ENCODE measurements at places on chromosomes 5 and 9.

DNA sequence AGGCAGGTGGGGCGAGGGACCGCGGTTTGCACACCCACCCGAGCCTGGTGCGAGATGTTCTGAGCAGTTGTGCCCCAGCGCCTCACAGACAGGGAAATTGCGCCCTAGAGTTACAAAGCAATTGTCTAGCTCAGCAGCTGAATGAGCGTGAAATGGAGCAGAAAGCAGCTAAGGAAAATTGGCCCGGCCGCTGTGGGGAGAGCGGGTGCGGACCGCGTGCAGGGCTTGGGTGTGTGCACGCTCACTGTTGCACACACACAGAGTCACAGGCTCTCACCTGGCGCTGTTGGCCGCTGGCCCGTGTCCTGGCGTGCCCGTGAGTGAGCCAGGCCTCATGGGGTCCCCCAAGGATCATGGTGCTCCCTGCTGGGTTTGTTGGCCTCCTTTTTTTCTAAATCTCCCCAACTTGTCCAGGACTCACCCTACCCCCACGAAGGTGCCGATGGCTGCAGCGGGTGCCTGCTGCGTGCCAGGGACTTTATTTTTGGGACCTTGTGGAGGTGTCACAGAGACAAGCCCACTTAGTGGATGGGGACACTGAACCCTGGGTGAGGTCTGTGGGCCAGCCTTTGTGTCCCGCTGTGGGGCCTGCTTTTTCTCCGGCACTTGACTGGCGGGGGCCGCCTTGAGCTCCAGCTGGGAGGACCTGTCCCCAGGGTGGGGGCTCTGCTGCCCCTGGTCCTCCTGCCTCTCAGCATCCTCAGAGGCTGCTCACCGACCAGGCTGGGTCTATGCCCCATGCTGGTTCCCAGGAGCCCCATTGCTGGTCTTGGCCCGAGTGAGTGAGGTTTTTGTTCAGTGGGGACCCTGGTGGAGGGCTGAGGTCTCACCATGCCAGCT lies 5.2 kb downstream of the RXRA start:
- DNase-seq: no peak

GRCh38 chr5:115749016-115749415 lies 67.4 kb downstream of the CDO1 start:
- DNase-seq: no peak

DNA sequence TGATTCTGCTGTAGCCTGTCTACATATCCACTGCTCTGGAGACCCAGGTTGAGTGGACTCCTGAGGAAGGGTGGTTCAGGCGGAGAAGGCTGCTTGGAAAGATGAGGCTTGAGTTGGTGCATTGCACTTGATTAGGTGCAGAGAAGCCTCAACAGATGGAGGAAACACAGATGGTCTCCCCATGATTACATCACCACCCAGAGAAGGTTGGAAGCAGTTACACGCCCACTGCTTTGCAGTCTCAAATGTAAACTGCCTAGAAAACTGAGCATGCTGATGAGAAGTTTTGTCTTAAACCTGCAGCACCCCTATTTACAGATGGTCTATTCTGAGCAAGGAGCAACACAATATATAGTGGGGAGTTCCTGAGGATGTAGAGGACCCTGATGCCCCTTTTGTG lies 266.6 kb downstream of the PIK3R1 start:
- no peak for DNase-seq

GRCh38 chr5:56264417-56265025 lies 31.4 kb upstream of the ANKRD55 start:
- DNase-seq: no peak

DNA sequence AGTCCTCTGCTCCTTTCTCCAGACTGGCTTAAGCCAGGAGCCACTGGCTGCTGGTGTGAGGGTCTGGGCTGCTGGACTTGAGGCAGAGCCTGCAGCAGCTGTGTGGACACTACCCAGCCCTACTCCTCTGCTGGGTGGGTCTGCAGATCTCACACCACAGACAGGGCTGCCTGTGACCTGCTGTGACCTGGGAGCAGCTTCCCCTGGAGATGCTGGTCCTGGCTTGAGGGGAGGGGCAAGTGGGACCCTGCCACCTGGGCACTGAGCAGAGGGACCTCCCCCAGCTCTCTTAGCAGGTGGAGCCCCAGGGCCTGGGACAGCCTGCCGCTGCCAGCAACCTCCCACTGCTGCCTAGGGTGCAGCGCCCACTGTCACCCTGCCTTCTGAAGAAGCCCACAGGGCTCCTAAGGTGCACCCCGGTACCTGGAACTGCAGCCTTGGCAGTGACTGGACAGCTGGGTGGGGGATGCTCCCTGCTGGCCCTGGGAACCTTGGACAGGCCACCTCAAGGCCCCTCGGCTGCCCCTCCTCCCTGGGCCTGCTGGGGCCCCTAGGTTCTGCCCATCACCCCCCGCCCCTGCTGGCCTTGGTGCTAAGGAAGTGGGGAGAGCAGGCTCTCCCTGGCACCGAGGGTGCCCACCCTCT lies 9.1 kb downstream of the CACFD1 start:
- no peak for DNase-seq

GRCh38 chr5:130571076-130571475 lies 594.0 kb downstream of the HINT1 start:
- DNase-seq: no peak

GRCh38 chr9:121369595-121370265 lies at the start of gene STOM:
STOM (minus strand) TSS chr9:121370250; CDS start chr9:121370187, 63 bp downstream.
- DNase-seq: peak; percentile 76

DNA sequence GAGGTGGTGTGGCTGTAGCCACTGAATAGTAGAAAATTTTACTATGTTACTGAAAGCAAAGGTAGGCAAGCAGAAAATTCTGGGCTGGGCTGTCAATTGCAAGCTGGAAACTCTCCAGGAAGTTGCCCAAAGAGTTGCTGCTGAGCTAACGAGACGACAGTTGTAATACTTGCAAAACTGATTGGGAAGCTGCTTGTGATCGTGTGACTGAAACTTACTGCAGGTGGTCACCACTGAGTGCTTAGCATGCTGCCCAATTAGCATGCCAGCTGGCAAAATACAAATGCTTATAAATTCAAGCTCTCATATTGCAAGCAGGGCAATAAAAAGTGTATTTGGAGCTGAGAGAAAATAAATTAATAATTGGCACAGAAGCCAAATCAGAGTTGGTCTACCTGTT lies 758.5 kb upstream of the EDIL3 start:
- no peak for DNase-seq

- DNase-seq: no peak
These were observed 2.6 kb downstream of the OLFML2A start for GRCh38 chr9:124779368-124780059.

- DNase-seq: no peak
These were observed 752.8 kb upstream of the ADAMTS16 start for GRCh38 chr5:4387290-4387689.

GRCh38 chr5:88887342-88887741 lies 4.4 kb upstream of the MEF2C start:
- no peak for DNase-seq

GRCh38 chr9:16092142-16093091 lies 539.6 kb downstream of the CCDC171 start:
- DNase-seq: no peak

DNA sequence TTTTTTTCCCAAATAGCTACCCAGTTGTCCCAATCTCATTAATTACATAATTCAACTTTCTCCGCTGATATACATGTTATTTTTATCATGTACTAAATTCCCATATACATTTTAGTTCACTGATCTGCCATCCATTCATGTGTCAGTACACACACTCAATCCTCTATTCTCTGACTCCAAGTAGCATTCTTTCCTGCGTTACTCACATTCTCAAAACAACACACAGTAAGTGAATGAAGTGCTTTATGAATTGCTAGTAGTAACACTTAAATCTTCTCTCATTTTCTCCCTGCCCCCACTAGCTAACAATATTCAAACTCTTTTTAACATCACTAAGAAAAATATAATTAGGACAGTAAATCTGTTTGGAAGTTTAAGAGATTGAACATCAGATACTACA lies 8.9 kb downstream of the ZNF366 start:
- DNase-seq: no peak

DNA sequence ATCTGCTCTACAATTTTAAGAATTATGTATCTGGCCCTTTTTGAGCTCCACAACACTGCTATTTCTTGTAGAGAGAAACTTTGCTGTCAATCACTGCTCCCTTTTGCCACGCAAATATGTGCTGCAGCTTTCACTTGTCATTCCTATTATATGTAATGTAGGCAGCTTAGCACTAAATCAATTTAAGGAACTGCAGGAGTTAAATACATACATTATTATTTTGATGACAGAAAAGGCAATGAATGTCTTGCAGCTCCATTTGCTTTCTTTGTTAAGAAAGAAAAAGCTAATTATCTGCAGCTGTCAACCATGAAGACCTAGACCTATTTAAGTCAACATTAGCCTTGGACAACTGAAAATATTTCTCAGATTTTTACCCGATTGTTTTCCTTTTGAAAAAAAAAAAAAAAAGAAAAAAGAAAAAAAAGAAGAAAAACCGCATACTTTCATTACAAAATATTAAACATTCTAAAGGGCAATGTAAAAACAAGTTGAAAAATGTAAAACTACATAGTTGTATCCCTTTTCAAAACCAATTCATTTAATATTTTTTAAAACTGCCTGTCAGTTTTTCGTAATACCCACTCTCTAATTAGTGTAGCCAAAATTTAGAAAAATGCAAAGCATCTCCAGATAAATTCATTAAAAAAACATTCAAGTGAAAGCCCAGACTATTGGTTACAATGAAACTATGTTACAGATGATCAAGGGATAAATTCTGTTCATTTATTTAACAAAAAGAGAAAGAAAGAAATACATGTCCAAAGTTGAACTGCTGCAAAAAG lies 57.2 kb downstream of the RFX3 start:
- no peak for DNase-seq

- DNase-seq: no peak
These were observed 310.5 kb downstream of the CETN3 start for GRCh38 chr5:90099099-90099498.

DNA sequence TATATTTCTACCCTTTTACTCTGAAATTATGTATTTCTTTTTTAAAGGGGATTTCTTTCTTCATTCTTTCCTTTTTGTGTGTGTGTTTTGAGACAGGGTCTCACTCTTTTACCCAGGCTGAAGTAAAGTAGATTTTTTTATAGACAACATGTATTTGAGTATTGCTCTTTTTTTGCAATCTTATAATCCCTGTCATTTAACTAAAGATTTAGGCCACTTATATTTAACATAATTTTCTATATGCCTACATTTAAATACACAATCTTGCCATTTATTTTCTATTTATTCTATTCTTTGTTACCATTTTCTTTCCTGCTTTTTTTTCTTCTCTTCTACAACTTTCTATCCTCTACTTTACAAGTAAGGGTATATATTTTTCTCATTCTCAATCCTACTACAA lies 416.0 kb upstream of the IRX2 start:
- no peak for DNase-seq

DNA sequence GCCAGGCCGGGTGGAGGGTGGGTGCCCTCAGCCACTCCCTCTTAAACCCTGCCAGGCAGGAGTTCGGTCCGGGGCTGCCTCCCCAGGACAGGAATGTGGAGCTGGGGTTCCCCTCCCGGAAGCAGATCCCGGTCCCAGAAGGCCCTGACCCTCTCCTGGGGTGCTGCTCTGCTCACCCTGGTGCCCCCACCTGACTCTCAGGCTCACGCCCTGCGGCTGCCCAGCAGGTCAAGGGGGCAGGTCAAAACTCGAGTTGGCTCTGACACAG lies 3.7 kb upstream of the NRARP start:
- no peak for DNase-seq

- no peak for DNase-seq
These were observed 133.2 kb downstream of the ENTREP1 start for GRCh38 chr9:69458176-69458575.

DNA sequence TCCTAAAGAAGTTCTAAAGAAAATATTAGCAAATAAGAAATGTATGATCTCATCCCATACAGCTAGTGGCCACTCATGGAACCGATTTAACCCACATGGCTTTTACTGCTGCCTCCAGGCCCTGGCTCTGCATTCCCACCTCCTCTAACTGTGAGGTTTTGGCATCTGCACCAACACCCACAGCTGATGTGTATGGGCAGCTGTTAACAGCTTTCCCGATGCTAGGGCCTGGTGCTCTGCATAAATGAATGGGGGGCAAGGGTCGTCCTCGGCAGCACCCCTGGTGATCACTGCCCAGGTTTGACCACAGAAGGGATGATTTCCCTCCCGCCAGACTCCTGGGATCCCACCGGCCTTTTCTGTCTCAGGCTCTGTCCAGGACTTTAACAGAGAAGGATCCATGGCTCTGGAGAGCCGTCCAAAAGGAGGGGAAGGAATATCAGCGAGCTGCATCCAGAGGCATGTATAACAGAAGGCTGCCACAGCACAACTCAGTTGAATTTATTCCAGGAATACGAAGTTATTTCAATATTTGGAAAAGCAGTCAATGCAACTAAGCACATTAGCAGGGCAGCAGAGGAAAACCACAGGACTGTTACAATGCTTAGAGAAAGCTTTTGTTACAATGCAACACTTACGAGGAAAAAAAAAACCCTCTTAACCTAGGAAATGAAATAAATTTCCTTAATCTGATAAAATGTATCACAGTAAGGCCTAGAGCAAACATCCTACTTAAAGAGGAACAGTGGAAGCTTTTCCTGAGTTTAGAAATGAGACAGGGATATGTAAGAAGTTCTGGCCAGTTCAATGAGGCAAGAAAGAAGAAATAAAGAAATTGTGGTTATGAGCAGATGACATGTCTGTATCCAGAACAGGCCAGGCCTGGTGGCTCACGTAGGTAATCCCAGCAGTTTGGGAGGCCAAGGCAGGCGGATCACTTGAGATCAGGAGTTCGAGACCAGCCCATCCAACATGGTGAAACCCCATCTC lies 63.1 kb downstream of the NACC2 start:
- no peak for DNase-seq

Measured in cortex of kidney (tissue), 1 donor.